Foreskin keratinocyte (primary cell): ENCODE measurements at places on chromosomes 4 and X.

GRCh38 chr4:158513256-158513655, 8.4 kb upstream of the RXFP1 start:
- no peak for DNase-seq

GRCh38 chrX:40227125-40227524, 129.4 kb upstream of the BCOR start:
- no peak for DNase-seq

DNA sequence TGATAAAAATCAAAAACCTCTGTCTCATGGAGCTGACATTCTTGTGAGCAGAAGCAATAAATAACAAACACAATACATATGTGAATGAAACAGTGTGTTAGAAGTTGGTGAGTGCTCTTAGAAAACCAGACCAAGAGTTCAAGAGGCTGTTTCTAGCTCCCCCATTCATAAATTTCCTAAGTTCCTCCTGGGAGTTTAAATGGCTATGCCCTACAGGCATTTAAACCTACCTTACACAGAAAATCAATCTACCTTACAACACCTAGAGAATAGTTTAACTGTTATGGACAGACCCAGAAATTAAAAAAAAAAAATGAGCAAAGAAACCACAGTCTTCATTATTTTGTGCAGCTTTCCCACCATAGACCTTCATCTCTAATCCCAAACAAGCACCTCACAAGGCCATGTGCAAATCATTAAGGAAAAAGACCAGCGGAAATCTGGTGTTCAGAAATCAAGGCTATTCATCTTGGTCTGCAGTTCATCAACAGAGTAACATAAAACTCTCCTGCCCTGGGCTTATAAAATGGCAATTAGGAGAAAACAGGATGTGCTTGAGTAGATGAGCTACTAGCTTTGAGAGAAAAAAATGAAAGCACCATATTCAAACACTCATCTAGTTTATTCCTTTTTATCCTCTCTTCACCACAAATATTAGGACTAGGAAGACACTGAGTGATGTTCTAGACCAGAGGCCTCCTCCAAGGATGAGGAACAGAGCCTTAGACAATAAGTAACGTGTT, 147.2 kb downstream of the SHROOM3 start:
- no peak for DNase-seq

DNA sequence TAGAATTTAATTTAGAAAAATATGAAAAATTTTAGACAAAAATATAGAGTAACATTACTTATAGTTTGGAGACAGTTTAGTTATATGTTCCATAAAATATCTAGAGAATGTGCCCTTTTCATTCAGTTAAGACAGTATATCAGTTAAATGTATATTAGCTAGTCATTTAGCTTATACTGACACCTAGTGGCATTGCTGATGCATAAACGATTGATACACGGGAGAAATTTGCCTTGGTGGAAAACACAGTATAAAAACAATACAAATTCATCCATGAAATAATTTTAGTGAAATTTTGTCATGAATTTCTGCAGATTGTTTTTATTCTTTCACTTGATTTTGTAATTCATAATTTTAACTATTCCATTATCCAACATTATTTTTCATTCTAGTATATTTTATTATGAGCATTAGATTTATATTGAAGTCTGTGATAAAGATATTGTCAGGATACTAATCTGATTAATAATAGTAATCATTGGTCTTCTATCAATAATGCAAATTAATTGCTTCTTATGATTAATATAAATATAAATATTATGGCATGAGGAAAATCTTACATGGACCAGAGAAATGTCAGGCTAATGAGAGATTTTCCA, 219.0 kb downstream of the TLL1 start:
- DNase-seq = no peak

DNA sequence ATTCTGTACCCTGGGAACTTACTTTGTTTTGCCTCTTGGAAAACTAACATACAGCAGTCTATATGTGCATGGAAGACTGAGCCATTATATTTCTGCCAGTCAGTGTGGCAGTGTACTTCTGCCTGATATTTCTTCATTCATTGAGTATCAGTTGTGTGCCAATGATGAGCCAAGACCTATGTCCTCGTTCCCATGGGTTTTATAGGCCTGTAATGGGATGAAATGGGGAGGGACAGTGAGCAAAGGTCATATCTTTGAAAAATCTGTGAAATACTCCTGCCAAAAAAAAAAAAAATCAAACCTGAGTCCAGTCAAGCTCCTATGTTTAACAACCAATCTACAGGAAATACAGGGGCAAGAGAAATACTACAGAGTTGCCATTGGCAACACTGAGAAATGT, 9.1 kb downstream of the NSD2 start:
- no peak for DNase-seq

DNA sequence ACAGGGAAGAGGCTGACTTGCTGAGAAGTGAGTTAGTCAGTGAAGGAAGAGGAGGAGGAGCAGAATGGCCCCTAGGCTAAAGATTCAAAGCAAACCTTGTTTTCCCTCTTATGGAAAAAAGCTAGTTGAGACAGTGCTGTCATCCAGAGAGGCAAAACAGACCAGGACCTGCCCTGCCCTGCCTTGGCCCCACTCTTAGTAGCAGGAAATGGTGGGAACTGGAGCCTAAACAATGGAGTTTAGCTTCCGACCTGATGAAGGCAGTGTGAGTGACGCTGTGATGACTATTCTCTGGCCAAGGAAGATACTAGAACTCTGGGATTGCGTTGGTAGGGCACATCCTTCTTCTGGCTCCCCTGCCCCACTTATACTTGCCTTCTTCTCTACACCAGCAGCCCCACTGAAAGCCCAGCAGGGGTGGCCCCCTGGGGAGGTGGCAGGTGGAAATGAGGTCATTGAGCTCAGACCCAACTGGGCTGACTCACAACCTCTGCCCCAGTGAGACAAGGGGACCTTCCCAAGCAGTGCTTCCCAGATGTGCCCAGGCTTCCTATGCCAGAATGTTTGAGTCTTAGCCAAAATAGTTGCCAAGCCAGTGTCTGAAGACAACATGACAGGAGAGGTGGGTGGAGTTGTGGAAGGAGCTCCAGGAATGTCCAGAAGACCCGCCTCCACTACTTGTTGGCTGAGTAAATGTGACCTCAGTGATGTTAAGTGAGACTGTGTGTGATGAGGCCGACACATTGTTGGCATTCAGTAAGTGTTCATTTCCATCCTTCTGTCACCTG, 38.8 kb downstream of the MSN start:
- DNase-seq = peak; percentile 86

DNA sequence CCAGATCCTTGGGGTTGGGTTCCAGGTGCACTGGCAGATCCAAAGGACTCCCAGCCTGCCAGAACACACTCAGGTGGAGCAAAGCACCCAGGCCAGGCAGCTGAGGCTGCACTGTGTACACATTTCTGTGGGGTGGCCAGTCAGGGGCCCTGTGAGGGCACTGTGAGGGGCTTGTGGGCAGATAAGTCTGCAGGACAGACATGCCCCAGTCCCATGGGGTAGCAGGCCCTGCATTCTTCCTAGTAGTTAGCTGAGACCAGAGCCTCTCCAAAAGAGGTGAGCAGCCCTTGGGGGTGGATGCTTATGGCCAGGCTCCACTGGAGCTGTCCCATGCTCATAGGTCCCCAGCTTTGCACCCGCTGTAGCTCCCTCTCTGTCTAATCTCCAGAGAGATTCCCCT, 7.6 kb downstream of the ETDB start:
- DNase-seq = no peak

DNA sequence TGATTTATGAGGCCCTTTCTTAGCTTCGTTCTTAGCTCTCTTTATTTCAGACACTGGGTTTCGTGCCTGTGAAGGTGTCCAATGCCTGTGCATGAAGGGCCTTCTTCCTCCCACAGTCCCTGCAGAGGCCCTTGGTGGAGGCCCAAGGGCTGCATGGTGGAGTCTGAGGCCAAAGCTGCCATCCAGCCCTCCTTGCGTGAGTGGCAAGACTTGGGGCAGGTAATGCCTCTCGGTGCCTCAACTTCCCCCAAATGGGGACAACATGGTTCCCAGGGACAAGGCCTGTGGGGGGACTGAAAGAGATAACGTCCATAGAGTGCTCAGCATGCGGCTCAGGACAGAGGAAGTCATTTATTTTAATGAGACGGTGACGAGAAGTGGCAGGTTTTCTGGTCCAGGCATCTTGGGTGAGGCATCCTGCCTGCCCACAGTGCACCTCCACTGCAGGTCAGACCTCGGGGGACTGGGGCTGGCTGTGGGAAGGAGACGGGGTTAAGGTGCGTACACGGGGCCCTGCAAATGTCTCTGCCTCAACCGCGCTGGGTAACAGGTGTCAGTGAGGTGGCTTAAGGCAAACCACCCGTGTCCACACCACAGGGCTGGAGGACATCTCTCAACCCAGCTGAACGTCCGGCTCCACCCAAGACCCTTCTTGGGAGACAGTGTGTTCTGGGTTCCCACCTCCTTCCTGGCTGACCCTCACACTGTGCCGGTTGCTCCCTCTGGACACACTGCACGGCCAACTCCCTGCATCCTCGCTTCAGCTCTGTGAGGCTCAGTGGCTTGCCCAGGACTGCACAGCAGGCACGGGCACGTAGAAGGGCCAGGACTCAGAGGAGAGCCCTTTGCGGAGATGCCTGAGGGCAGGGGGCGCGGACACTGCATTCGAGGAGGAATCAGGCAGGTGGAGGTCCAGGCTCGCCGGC, 50.5 kb downstream of the PSAPL1 start:
- no peak for DNase-seq

DNA sequence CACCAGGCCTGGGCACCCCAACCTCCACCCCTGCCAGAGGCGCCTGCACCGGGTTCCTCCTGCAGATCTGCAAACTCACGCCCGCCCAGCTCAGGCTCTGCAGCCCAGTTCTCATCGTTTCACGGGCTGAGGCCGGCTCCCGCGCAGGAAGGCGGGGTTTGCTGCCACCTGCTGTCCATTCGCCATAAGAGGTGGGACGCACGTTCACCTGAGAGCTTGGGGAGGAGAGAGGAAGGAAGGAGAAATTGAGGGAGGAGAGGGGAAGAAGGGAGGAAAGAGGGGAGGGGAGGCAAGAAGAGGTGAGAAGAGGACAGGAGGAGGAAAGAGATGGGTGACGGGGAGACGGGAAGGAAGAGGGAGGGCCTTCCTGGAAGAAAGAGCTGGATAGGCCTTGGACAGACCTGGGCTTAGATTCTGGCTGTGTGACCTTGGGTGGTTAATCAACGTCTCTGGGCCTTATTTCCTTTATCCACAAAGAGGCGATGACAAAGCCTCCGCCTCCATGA, 114.5 kb downstream of the ADRA2C start:
- DNase-seq = no peak

- no peak for DNase-seq
Observed at GRCh38 chrX:119151051-119151380, 23.4 kb upstream of the KIAA1210 start.

DNA sequence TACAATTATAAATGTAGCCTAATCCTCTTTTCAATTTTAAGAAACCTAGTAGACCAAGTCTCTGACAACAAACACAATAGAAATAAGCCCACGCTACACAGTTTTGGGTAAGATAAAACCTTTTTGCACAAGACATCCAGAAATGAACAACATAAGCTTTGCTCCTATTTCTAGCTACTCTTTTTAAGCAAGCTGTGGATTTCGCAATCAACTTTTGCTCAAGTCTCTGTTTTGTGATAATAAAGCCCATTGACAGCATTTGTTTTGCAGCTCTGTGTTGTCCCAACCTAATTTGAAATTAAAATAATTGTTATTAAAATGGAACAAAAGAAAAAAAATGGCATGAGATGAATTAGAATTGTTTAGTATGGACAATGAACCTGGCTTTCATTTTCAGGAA, 287.9 kb upstream of the PUDP start:
- DNase-seq = no peak

- peak; percentile 99 for DNase-seq
Observed at GRCh38 chr4:164536814-164537213, 217.1 kb upstream of the SMIM31 start.

DNA sequence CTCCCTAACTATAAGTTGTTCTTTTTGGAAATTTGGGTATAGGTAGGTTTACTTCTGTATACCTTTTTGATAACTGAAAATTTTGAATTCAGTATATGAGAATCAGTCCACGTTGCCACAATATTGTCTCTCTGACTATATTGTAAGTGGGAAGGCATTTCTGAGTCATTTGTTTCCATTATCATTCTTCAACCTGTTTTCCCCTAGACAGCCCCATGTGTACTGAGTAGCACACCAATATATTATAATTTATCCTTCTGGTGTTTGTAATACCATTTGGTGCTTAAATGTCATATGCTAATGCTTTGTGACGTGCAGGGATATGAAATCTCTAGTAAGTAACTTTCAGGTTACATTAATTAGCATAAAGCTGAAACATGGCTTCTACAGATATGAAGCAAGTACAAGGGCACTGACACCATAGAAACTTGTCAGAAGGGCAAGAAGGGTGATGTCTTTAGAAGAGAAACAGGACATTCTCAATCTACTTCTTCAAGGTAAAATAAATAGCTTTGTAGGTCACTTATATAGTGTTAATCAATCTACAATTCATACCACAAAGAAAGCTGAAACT, 27.7 kb downstream of the PAK3 start:
- DNase-seq = no peak

DNA sequence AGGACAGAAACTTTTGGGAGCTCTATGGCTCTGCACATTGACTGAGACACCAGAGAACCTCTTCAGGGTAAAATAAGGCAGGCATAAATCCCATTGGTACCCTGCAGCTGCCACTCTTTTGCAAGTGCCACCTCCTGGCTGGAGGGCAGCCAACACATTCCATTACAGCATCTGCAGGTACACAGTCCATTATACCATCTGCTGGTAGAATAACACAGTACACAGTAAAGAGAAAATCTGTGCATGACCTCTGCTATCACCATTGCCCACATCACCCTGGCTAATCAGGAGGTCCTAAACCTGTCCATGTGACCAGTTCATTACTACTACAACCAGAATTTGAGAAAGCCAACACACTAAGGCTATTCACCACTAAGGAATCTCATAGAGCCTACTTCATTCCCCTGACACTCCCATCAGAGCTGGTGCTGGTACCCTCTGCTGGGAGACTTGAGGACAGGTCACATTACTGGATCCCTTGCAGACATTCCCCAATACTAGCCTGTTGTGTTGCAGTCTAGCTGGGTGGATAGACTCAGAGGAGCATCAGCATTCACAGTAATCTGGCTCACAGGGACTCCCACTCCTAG, 176.2 kb upstream of the TACR3 start:
- peak; percentile 6 for DNase-seq

GRCh38 chrX:153441296-153441695, 4.6 kb downstream of the TREX2 start:
- peak; percentile 47 for DNase-seq

GRCh38 chr4:11480683-11481082, 52.0 kb upstream of the HS3ST1 start:
- DNase-seq = no peak

DNA sequence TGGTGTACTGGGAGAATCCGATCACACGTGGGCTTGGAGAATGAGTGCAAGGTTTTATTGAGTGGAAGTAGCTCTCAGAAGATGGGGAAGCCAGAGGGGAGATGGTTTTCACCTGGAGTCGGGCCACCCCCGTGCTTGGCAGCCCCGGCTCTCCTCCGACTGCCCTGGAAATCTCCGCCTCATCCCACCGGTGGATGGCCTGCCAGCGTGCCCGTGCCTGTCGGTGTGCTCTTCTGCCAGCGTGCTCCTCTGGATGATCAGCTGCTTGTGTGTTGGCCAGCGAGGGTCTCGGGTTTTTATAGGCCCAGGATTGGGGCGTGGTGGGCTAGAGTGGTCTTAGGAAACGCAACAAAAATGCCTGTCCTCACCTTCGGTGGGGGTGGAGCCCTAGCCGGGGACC, 368.0 kb downstream of the FAT4 start:
- no peak for DNase-seq
